Hepatocyte (in vitro differentiated cells): ENCODE measurements at places on chromosomes 2 and 18. TPM values are rescaled to one million over a fixed set of nuclear protein-coding genes. Genes with fewer than 3 reads are reported as not detected.
A peak's percentile ranks its signal among the peaks of the same experiment; 100 is the strongest.

GRCh38 chr2:98908931-98909316 is 27.1 kb downstream of the CRACDL start:
- no peaks in the 10 kb centered on the region for H3K36me3 ChIP-seq
- H3K4me1 ChIP-seq = peaks cover 25% of the 10 kb centered on the region
- DNase-seq = no peak
- H3K4me3 ChIP-seq = no peak overlapping the region
- no peaks in the 10 kb centered on the region for H3K27me3 ChIP-seq

DNA sequence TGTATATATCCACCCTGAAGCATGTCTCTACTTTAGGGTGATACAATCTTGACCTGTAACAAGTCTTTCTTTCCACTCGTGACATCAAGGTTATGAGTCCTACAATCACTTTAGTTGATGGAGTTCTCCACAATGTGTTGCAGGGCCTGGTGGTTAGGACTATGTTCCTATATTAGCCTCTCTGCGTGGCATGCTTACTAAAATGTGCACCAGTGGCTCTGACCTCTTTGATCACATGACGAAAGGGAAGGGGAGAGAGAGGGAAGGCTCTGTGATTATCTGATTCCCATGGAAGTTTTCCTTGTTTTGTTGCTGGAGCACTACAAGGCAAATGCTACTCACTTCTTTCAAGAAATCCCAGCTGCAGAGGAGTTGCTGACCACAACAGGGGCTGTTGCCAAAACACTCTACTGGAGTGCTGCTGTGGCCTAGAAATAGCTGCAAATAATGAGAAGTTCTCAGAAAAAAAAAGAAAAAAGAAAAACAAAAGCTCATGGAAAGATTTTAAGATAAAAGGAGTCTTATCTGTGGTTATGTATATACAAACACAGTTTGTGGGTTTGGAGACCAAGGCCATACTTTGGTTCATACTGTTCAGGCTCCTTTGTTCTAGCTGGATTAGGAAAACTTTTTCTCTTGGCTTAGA is 272.8 kb upstream of the MMADHC start:
- H3K36me3 ChIP-seq = no peaks in the 10 kb centered on the region
- no peak for DNase-seq
- H3K4me1 ChIP-seq = no peaks in the 10 kb centered on the region
- H3K27me3 ChIP-seq = no peaks in the 10 kb centered on the region
- H3K27ac ChIP-seq = no peak overlapping the region

GRCh38 chr2:232365621-232366321 is 12.8 kb upstream of the ALPP start:
- DNase-seq = peak; percentile 63

DNA sequence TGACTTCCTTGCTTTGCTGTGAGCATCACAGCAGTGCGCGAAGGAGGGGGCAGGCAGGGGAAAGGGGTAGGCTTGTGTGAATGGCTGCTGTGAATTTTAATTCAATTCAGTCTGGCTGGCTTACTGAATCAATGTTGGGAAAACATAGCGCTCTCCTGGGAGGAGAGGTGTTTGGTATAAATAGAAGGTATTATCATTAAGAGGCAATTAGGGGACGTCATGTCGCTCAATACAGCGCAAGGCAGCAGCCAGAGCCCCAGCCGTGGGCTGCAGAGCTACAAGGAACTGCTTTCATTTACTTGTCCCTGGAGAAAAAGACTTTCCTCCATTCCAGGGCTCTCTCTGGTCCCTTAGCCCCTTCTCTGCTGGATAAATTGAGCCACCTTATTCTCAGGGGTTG is 181.4 kb upstream of the MSH6 start:
- DNase-seq = no peak
- no peak overlapping the region for H3K4me3 ChIP-seq
- H3K36me3 ChIP-seq = no peaks in the 10 kb centered on the region
- no peaks in the 10 kb centered on the region for H3K27me3 ChIP-seq
- no peaks in the 10 kb centered on the region for H3K4me1 ChIP-seq

DNA sequence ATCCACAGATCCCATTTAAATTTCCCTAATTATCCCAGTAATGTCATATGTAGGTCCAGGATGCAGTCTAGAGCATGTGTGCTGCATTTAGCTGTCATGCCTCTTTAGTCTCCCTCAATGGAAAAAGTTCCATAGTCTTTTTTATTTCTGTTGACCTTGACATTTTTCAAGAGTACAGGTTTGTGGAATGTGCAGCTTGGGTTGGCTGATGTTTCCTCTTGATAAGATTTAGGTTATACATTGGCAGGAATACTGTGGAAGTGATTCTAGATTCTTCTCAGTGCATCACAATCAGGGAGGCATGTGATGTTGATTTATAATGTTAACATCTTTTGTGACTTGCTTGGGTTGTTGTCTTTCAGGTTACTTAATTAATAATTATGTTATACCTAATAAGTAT is 42.5 kb downstream of the PPM1B start:
- H3K4me3 ChIP-seq = no peak overlapping the region
- H3K27ac ChIP-seq = no peak overlapping the region
- no peaks in the 10 kb centered on the region for H3K27me3 ChIP-seq

DNA sequence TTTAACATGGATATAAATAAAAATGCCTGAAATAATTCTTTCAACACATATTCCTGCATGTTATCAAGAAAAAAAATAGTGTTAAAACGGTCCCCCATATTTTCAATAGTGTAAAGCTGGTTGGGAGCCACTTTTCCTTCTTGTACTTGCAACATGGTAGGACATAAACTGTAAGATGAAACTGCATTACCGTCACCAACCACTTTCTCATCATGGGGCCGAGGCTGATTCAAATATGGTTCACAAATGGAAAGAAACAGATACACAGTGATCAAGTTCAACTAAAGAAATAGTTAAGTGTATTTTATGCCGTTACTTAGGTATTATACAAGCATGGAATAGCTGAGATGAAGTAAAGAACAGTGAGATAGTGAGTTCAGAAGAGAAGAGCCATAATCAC is 360.7 kb downstream of the ZEB2 start:
- H3K36me3 ChIP-seq = no peaks in the 10 kb centered on the region
- no peak for DNase-seq
- no peak overlapping the region for H3K4me3 ChIP-seq

GRCh38 chr2:71948781-71949536 is 198.7 kb downstream of the CYP26B1 start:
- H3K27ac ChIP-seq = no peak overlapping the region
- no peak for DNase-seq
- H3K36me3 ChIP-seq = no peaks in the 10 kb centered on the region
- no peaks in the 10 kb centered on the region for H3K4me1 ChIP-seq
- no peaks in the 10 kb centered on the region for H3K27me3 ChIP-seq

DNA sequence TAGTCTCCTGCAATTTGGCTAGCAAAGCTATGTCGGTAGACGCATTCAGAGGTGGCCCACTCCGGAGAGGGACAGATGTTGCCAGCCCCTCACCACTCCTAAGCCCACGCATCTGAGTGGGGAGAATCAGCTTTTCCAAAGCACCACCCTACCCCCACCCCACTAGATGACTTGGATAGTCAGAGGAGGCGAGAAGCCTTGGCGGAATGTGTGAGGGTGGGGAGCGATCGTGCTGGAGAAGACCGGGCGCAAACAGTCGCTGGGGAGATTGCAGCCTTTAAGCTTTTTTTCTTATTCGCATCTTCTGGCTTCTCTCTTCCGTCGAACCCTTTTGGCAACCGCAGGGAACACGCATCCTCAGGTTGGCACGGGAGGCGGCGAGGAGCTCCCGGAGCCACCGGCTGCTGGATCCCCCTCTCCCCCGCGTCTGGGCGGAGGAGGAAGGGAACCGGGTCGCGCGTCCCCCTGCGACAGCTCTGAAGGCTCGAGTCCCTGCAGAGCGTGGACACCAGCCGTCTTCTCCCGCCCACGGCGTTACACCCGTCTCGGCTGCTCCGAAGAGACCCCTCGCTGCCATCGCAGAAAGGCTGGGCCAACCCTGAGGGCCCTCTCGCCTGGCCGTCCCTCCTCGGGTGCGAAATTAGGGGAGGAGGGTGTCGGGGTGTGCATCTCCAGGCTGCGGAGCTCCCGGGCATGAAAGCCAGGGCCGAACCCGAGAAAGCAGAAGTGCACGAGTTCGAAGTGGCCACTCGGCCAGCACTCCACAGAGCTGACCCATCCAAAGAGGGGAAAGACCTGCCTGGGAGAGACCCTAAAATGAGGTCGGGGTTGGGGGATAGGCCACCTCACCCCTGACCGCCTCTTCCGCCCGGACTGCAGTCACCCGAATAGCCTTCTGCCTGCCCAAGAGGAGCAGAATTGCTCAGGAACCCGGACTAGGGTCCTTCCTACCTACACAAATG is 12.2 kb downstream of the EVX2 start:
- DNase-seq = no peak
- H3K27me3 ChIP-seq = peaks cover 100% of the 10 kb centered on the region
- H3K4me1 ChIP-seq = no peaks in the 10 kb centered on the region
- H3K27ac ChIP-seq = no peak overlapping the region
- H3K4me3 ChIP-seq = no peak overlapping the region

GRCh38 chr2:120590841-120591240 is 144.8 kb upstream of the GLI2 start:
- no peak overlapping the region for H3K27ac ChIP-seq
- DNase-seq = no peak
- H3K4me1 ChIP-seq = peaks cover 8% of the 10 kb centered on the region
- no peaks in the 10 kb centered on the region for H3K36me3 ChIP-seq
- peaks cover 21% of the 10 kb centered on the region for H3K27me3 ChIP-seq

- no peak overlapping the region for H3K4me3 ChIP-seq
- no peak overlapping the region for H3K27ac ChIP-seq
- no peaks in the 10 kb centered on the region for H3K27me3 ChIP-seq
- DNase-seq = no peak
- H3K4me1 ChIP-seq = peaks cover 36% of the 10 kb centered on the region
Measured at GRCh38 chr2:86627550-86627949, 3.9 kb upstream of the RNF103 start.

DNA sequence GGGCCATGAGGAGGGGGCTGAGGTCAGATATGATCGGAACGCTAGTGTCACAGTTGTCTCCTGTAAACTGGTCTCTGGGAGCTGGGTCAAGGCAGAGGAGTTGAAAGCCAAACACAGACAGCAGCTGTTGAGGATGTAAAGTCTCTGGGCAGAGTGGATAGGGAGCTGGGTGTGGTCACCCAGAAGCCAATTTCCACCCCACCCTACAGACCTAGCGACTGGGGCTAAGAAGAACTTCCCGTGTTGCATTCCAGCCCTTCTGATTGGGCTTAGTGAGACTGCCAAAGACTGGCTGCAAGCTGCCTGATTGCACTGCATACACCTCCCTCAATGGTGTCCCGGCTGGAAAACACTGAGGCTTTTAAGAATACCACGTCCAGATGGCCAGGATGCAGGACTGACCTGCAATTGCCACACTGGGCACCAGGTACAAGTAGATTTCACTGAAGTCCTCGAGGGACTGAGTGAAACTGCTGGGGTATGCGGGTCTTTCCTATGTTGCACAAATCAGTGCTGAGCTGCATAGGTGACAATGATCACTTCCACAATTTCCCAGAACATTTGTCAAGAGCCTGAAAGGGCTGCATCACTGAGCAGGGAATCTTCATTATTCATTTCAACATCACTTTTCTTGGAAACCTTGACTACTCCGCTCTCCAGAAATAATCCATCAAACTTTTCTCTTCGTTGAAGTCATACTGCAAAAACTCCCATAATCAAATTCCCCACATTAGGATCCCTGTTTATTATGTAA is 43.1 kb upstream of the EML4 start:
- no peak for DNase-seq
- no peak overlapping the region for H3K4me3 ChIP-seq

GRCh38 chr18:3886575-3887322 is 436.8 kb downstream of the TGIF1 start:
- H3K27ac ChIP-seq = peak overlapping the region; percentile 70
- DNase-seq = peak; percentile 54
- no peaks in the 10 kb centered on the region for H3K27me3 ChIP-seq
- no peaks in the 10 kb centered on the region for H3K36me3 ChIP-seq
- H3K4me1 ChIP-seq = no peaks in the 10 kb centered on the region

HOXD9 gene
- total RNA-seq = 2.4 and 2.9 TPM in 2 replicates
